ENCODE measurements at places on chromosomes 11 and 22. TPM values are rescaled to one million over a fixed set of nuclear protein-coding genes. Genes with fewer than 3 reads are reported as not detected.

TRIM48 gene
- not detected for total RNA-seq

TMPRSS5 gene
- total RNA-seq: 0.85 TPM

NCR3LG1 gene
- total RNA-seq: 8.6 TPM

C11orf97 gene
- not detected for total RNA-seq

KRTAP5-7 gene
- not detected for total RNA-seq

SLC7A4 gene
- not detected for total RNA-seq

TEX54 gene
- total RNA-seq: not detected

FDXACB1 gene
- total RNA-seq: 4.1 TPM

SYCE3 gene
- total RNA-seq: not detected

HOATZ gene
- not detected for total RNA-seq

PANX2 gene
- 0.77 TPM for total RNA-seq

VSIG10L2 gene
- total RNA-seq: not detected

EIF3L gene
- 211 TPM for total RNA-seq

LUZP2 gene
- total RNA-seq: 0.18 TPM

ACCSL gene
- total RNA-seq: not detected

SLC36A4 gene
- 30.3 TPM for total RNA-seq

KCNE3 gene
- 0.15 TPM for total RNA-seq

ANKRD42 gene
- total RNA-seq: 14.8 TPM

PI4KA gene
- total RNA-seq: 54.3 TPM

NPTXR gene
- 32.6 TPM for total RNA-seq

SHANK3 gene
- total RNA-seq: 7.6 TPM

SPTBN2 gene
- 7.3 TPM for total RNA-seq

INPP5J gene
- 1.7 TPM for total RNA-seq

DERL3 gene
- total RNA-seq: 1.0 TPM

TBC1D10A gene
- 14.9 TPM for total RNA-seq

LINC01488 gene
- not detected for total RNA-seq

TEX12 gene
- 0.23 TPM for total RNA-seq

CCDC116 gene
- not detected for total RNA-seq

MIOX gene
- total RNA-seq: 0.23 TPM

PPP6R2 gene
- 52.8 TPM for total RNA-seq

C11orf86 gene
- 0.28 TPM for total RNA-seq

UPK3A gene
- total RNA-seq: not detected

ALDH3B1 gene
- total RNA-seq: 18.3 TPM

CBX6 gene
- 98.4 TPM for total RNA-seq

CASP1 gene
- 2.1 TPM for total RNA-seq

OR2D2 gene
- 0.49 TPM for total RNA-seq

DRICH1 gene
- not detected for total RNA-seq

ZNF280A gene
- total RNA-seq: 0.10 TPM

OR10D3 gene
- total RNA-seq: not detected

ME3 gene
- 35.3 TPM for total RNA-seq

LRRN4CL gene
- 0.13 TPM for total RNA-seq

LRRC74B gene
- not detected for total RNA-seq

PKNOX2 gene
- total RNA-seq: not detected

HBG2 gene
- 6.5 TPM for total RNA-seq

PHF21B gene
- total RNA-seq: 4.5 TPM

SMARCB1 gene
- 70.2 TPM for total RNA-seq
